Muscle of leg (tissue), 16 donors: ENCODE measurements at places on chromosomes 12 and 14. TPM values are rescaled to one million over a fixed set of nuclear protein-coding genes. Genes with fewer than 3 reads are reported as not detected.

The TAS2R8 gene
- 0.04 TPM for total RNA-seq

The ZNF605 gene
- total RNA-seq, result 14.9 TPM

The DDX11 gene
- total RNA-seq, result 21.1 TPM

The RPGRIP1 gene
- 0.18 TPM for total RNA-seq

The SLC16A7 gene
- 9.7 TPM for total RNA-seq

The SMARCC2 gene
- 46.8 TPM for total RNA-seq

The SPTSSA gene
- 5.1 TPM for total RNA-seq

The TEX52 gene
- total RNA-seq, result not detected

The KRT6C gene
- not detected for total RNA-seq

The SERPINA10 gene
- total RNA-seq, result not detected

- DNase-seq, result no peak
These were observed 4.6 kb upstream of the KRT2 start for GRCh38 chr12:52656616-52657015.

DNA sequence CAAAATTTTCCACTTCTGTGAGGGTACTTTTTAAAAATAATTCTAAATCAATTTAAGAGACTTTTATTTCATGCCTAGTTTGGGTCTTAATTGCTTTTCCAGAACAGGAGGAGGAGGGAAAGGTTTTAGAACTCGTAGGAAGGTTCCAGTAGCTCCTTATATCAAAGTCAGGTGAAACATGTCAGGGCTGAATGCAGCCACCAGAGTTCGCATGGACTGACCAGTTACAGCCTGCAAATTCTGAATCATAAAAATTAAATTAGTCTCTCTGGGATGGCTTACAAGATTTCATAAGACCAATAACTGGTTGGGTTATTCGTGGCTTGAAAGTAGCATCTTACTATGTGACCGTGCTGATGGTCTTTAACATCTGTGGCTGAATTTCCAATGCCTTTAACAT lies 397 bp downstream of the BDKRB1 start:
- DNase-seq, result peak; percentile 56

GRCh38 chr12:132354211-132354981 lies 25.0 kb upstream of the GALNT9 start:
- DNase-seq, result peak; percentile 37

DNA sequence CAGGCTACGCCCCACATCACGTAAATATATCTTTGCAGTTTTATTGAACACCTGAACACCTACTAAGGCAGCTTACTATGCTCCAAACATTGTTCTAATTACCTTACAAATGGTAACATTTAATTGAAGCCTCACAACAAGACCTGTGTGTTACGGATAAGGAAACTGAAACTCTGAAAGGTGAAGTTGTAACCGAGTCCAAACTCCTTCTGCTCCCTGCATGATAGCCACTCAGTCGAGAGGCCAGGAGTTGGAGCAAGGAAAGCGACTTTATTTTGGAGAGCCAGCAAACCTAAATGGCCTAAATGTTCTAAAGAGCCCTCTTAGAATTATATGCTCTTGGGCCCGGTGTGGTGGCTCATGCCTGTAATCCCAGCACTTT lies 12.6 kb upstream of the TRPV4 start:
- no peak for DNase-seq

DNA sequence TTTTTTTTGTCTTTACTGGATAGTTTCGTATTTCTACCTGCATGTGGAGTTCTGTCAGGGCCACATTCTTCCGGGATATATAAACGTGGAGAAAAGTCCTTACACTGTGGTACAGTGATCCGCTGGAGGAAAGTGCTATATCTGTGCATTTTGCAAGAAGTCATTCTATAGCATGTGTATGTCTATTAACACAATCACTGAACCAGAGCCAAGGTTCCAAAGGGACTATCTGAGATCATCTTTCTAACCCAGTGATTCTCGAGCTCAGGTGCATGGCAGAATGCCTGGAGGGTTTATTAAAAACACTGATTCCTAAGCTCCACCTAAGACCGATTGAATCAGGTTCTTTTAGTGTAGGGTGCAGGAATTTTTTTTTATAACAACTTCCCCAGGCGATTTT lies 354.0 kb downstream of the NRXN3 start:
- no peak for DNase-seq

DNA sequence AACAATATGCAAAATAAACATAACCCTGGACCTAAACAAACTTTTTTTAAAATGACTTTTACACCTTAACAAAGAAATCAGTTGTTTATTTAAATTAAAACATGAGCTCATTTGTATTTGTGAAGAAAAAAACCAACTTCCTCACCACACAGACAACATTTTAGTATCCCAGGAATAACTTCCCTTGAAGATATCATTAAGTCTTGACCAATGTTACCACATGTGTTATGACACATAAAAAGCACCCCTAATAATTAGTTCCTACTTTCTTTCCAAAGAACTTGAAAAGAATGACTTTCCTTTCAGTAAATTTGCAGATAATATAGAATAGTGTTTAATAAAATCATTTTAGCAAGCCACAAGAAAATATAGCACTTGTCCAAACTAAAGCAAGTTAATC lies 42.4 kb downstream of the DUSP16 start:
- DNase-seq, result no peak

DNA sequence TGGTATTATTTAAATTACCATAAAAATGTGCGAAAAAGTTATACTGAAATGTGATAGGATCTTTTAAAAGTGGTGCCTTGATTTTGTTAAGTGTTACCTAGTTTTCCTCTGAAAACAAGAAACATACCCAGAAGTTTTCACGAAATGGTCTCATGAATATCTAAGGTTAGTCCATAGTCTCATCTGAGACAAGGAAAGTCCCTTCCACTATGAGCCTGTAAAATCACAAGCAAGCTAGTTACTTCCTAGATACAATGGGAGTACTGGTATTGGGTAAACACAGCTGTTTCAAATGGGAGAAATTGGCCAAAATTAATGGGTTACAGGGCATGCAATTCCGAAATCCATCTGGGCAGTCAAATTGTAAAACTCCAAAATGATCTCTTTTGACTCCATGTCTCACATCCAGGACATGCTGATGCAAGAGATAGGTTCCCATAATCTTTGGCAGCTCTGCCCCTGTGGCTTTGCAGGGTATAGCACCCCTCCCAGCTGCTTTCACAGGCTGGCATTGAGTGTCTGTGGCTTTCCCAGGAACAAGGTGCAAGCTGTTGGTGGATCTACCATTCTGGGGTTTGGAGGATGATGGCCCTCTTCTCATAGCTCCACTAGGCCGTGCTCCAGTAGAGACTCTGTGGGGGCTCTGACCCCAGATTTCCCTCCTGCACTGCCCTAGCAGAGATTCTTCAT lies 271.4 kb downstream of the NAV3 start:
- no peak for DNase-seq

DNA sequence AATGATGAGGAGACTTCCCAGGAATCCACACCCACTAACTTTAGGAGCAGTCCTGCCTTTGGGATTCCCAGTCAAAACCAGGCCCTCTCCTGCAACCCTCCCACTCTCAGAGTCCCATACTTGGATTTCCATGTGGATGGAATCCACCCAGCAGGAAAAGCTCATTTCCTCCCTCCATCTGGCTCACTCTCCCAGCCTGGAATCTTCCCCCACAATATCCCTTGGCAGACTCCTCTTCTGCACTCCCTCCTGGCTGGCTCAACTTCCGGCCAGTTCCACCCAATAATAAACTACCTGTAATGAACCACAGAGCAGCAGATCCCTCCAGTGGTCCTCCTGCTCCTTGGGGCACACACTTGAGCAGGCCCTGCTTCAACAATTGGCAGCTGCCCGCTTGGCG lies 102.8 kb upstream of the EGLN3 start:
- DNase-seq, result peak; percentile 98

DNA sequence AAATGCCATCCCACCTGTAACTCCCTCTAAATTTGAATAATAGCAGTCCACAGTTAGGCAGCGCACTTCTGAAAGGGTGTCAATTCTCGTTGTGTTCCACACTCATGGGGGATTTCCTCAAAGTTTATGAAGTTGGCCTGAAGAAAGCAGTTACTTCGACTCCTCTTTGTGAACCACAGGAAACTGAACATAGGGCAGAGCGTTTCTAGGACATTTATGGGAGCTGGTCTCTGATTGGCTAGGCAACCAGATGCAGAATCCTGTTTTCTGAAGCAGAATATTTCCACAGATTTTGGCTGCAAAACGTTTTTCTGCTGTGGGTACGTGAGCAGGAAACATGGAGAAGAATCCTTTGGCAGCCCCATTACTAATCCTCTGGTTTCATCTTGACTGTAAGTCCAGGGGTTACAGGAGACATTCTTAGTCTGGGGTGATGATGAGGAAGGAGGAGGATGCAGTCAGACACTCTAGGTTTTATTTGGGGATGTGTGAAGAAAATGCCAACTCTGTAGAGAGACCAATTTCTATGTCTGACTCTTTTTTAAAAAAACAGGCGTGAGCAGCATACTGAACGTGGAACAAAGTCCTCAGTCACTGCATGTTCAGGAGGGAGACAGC lies 431.5 kb upstream of the OR4E1 start:
- DNase-seq, result no peak

DNA sequence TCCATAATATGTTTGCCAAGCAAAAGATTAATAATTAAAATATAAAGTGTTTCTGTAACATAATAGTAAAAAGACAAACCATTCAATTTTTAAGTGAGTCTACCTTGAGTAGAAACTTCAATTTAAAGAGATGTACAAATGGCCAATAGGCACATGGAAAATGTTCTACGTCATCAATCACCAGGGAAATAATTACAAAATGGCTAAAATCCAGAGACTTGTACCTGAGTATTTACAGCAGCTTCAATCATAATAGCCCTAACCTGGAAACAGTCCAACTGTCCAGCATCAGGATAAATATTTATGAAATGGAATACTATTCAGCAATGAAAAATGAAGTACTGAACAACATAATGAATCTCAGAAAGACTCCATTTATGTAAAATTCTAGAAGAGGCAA lies 95.5 kb upstream of the FAR2 start:
- DNase-seq, result no peak

- DNase-seq, result peak; percentile 82
These were observed 1.1 kb downstream of the FBXO21 start for GRCh38 chr12:117188961-117189724.

DNA sequence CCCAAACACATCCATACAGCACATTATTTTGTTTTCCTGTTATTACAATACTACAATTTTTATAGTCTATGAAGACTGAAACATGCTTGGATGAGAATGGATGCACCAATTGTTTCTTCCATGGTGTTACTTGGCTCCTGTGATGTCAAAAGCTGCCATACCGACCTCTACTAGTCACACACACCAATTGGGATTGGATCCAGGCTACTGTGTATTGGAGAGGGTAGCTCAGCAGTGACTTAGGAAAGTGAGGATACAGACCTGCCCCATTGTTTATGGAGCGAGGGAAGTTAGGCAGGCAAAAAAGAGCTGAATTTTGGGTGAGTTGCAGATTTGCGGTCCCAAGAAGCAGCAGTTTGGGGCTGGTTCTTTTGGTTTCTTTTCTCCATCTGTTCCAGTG lies 30.8 kb upstream of the AKAP6 start:
- DNase-seq, result no peak

- DNase-seq, result no peak
These were observed 8.2 kb upstream of the WASHC4 start for GRCh38 chr12:105099356-105099755.

DNA sequence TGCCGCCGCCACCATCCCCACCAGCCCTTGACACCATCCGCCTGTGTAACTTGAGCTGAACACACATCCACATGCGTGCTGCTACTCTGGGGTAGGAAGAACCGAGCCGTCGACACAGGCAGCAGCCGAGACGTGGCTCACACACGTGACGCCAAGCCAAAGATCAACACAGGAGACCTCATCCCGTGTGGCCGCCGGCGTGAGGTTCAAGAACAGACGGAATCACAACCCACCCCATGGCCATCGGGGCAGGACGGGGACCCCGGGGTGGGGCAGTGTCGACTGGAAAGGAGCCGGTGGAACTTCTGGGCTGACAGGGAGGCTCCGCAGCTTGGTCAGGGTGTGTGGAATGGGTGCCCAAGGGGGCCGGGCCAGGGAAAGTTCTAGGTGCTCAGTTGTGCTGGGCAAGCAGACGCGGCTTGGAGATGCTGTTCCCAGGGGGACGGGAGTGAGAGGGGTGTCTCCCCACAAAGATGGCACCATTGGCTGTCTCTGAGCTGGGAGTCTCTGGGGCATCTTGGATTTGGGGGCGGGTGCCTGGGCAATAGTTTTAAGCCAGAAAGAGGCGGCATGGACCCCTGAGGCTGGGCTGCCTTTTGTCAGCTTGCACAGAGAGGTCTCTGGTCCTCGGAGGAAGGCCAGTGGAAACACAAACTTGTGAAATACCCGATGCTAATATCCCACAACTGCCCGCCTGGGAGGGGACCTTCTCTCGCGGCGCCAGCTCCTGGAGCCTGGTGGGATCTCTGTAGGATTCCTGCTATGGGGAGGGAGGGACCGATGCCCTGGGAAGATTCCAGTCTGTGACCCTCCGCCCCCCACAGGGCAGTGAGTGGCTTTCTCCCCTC lies 41.8 kb downstream of the GALNT9 start:
- DNase-seq, result no peak

DNA sequence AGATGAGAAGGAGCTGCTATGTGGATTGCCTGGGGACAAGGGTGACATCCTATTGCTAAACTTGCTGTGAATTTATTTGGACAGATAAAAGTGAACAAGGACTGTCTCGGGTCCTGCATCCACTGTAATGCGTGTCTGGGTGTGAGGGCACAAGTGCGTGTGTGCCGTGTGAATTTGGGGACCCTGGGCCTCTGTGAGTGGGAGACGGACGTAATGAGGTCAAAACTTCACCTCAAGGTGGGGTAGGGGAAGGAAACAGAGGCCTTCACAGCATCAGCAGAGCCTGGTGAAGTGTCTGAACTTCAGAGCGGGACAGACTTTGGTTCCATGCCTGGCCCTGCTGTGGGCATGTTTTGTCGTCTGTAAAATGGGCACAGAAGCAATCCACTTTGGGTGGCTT lies 14.8 kb downstream of the ASB2 start:
- DNase-seq, result no peak

- DNase-seq, result no peak
These were observed 5.8 kb downstream of the IGF1 start for GRCh38 chr12:102474438-102475064.

DNA sequence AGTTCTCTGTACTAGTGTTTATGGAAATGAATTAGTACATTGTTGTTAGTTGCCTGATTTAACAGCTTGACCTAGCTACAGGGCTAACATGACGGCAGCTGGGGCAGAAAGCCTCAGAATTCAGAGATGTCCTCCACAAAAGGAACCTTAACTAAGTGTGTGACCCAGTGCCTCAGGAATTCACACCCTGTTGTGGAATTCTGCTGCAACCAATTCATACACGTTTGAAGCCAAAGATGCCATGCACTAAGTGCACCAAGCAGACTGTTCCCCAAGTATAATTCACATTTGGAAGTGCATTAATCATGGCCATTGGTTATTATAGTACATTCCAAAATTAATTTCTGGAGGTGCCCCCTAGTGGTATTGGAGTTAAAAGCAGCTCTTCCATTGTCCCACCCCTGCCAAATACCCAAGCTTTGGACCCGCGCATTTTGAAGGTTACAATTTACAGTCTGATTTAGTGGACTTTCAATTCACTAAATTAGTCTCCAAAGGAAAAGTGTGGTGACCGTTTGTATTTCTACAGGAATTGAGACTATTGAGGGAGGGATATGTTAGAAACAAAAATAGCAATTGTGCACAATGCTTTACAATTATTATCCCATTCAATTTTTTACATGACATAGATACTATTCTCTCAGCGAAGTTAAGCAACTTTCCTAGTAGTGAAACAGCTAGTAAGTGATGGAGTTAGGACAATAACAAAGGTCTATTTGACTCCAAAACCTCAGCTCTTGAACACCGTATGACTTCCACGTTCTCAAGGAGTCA lies 85.9 kb downstream of the PAX9 start:
- no peak for DNase-seq
